Neuronal stem cell (in vitro differentiated cells): ENCODE measurements at places on chromosomes 4 and X.
A peak's percentile ranks its signal among the peaks of the same experiment; 100 is the strongest.

DNA sequence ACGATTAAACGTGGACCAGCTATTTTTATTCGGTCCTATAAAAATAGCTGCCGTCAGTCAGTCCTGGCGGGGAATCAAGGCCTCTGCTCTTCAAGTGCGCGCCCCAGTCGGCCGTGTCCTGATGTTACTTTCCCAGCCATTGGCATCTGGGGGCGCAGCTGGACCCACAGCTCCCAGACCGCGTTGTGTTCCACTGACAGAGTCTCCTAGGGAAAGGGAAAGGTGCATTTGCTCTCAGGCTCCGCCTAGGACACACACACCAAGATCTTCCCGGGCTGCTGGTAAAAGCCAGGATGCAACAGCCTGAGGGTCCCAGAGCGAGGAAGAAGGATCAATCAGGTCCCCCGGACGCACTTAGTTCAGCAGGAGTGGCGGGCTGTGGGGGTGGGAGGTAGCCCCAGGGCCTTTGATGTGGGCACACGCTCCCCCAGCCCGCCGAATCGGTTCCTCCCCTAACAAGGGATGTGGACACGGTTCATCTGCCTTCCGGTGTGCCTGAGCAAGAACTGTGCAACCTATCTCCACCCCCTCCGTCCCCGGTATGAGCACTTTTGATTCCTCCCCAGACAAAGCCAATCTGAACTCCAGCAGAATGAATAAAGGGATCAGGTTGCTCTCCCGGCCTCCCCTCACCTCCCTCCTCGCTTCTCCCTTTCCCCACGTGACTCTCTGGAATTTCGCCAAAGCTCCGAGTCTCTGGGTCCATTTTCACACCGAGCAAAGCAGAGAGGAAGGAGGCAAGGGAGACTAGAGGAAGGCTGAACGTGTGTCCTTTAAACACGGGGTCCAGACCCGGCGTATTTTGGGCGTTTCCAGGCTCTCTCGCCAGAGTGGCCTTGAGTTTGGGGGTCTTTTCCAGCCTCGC lies 626 bp upstream of the FRAS1 start:
- peak; percentile 89 for DNase-seq

DNA sequence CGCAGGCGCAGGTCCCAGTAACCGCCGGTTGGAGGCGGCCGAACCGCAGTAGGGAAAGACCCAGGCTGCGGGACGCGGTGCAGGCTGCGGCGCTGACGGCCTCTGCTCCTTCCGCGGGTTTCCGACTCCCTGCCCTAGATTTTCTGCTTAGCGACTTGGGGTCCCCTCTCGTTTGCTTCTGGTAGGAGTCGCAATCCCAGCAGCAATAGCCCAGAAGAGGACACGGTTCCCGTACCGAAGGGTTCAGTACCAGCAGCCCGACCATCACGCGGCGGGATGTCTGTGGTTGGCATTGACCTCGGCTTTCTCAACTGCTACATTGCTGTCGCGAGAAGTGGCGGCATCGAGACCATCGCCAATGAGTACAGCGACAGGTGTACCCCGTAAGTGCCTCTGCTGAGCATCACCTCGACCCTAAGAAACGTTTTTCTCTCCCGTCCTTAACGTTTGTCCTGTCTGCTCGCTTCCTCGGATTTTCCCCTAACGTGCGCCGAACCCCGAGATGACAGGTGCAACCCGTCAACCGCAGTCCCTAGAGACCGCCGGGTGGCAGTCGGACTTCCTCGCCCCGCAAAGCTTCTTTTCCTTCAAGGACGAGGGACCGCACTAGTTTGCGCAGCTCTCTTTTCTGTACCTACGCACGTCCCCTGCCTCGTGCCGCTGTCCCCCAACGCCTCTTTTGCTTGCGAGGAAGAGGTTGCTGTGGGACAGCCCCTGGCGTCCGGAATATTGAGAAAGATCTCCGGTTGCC lies at the start of gene HSPA4L:
Gene HSPA4L (plus strand): TSS at position 48 of the 751 bp plus-strand sequence. CDS start 229 bp downstream, at position 277.
- peak; percentile 32 for DNase-seq

GRCh38 chr4:138894011-138894410 lies 121.6 kb upstream of the NOCT start:
- DNase-seq: no peak

- no peak for DNase-seq
Observed at GRCh38 chrX:45077748-45078424, 122.8 kb downstream of the DIPK2B start.

- DNase-seq: no peak
Observed at GRCh38 chrX:115173181-115173580, 16.0 kb upstream of the RBMXL3 start.

GRCh38 chr4:105937759-105938158 lies 42.5 kb downstream of the NPNT start:
- no peak for DNase-seq

DNA sequence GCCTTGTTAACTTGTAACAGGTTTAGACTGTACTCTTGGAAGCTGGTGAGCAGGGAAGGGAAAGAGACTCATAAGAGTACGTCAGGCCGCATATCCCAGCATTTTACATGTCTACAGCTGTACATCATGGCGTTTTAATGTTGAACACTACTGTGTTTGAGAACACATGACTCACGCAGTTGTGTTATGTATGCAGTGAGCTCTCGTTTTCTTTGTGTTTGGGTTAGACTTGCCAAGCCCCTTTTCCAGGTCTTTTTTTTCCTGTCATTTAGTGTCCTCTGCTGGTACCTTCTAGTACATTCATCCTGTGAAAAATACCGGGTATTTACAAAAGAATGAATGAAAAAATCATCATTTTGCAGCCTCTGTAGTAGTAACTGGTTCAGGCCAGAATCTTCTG lies 35.3 kb downstream of the SMS start:
- DNase-seq: no peak

- DNase-seq: no peak
Observed at GRCh38 chr4:102551958-102552565, 50.9 kb downstream of the NFKB1 start.

DNA sequence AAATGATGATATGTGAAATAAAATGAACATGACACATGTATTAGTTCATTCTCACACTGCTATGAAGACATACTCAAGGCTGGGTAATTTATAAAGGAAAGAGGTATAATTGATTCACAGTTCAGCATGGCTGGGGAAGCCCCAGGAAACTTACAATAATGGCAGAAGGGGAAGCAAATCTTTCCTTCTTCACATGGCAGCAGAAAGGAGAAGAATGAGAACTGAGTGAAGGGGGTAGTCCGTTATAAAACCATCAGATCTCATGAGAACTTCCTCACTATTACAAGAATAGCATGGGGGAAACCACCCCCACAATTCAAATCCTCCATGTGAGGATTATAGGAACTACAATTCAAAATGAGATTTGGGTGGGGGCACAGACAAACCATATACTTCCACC lies 243.9 kb upstream of the GYPA start:
- no peak for DNase-seq

- no peak for DNase-seq
Observed at GRCh38 chrX:48491809-48492208, 15.8 kb downstream of the FTSJ1 start.

DNA sequence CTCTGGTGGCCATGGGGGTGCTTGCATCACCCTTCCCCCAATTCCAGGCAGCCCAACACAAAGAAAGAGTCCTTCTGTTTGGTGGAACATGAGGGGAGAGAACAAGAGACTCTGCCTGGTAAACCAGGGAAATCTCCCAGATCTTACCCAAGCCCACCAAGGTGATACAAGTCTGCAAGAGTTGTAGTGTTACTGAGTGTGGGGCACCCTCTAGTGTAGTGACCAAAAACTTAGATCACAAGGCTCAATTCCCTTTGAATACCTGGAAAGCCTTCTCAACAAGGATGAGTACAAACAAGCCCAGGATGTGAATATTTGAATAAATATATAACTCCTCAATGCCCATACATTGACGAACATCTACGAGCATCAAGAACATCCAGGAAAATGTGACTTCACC lies 64.7 kb downstream of the IL13RA2 start:
- no peak for DNase-seq

DNA sequence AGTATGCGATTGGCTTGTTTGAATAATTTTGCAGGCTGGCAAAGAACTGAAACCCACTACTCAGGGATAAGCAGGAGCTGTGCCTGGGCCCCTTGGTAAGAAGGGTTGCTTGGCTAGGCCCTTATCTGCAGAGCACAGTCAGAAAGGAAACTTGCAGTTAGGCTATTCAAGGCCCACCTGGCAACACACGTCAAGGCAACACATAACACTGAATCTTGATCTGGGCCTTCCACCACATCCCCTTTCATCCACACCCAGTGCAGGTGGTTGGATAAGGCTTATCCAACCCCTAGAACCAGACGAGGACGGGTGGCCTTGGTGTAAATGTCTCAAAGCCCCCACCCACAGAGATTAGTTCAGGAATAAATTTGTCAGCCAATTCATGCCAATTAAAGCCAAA lies 72.8 kb upstream of the NEIL3 start:
- DNase-seq: no peak

GRCh38 chr4:138826322-138826721 lies 189.3 kb upstream of the NOCT start:
- DNase-seq: no peak

DNA sequence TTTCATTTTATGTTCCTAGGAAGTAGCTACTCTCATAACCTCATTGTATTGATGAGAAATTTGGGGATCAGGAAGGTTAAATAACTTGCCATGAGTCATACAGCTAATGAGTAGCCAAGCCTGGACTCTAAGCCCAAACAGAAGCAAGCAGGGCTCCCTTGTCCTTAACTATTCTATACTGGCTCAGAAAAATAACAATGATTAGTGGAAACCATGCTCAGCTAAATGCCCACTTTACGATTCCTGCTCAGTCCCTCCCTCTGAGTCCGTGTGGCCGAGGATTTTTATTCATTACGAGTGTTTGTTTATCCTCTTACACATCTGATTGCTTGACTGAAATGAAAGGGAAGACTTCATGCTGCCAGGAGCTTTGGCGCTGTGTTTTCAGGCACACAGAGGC lies 100.9 kb downstream of the SLC34A2 start:
- peak; percentile 12 for DNase-seq

DNA sequence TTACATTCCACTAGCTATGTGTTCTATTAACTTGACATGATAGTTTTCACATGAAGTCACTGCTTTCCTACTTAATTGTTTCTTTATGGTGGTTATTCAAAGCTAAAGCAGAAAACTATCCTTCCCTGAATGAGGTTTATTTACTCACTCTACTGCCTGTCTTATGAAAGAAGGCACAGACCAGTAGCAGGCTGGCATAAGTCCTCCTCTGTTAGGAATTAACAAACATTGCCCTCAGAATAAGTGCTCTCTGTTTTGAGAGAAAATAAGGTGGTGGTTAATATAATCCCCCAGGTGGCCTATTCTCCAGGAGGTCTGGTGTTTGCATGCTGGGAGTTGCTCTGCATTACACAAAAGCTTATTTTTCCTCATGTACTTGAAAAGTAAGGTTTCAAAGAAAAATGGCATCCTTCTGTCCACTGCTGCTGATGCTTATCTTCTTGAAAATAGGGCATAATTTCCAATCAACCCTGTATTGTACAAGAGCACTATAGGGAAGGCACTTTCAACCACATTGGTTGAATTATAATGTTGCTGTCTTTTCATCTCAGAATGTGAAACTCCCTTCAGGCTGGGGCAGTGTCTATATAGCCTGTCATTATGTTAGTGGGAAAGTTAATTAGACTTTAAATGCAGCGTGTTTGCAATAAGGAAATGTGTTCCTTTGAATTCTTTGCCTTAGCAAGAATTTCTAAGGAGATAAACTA lies 119.7 kb upstream of the TBC1D9 start:
- no peak for DNase-seq

- DNase-seq: no peak
Observed at GRCh38 chrX:27815209-27815608, 7.4 kb downstream of the MAGEB10 start.

DNA sequence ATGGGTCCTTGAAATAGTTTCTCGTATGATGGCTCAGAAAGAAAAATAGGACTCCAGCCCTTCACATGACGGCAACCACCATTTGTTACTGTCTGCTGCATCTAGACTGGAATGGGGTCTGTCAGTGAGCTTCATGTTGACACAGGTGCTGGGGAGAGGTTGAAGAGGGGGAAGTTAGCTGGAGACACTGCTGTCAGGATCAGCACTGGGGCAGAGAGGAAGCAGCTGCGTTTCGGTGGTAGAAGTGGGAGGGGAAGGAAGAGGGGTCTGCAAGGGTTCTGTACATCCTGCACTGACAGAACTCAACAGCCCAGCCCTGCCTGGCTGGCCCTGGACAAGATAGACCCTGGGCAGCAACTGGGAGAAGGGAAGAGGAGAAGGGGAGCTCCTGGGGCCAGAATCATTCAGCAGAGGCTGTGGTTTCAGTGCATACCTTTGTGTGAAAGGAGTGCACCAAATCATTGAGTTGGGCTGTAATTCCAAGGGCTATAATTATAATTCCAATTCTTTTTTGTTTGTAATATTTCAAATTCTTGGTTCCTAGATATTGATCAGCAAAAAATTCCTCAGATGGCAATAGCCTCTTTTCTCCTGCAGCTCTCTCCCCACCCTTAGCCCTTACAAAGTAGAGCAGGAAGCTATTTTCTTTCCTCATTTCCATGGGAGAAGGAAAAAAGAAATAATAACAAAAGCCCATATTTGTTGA lies 119.4 kb upstream of the C1GALT1C1 start:
- DNase-seq: no peak

- no peak for DNase-seq
Observed at GRCh38 chr4:153008578-153009199, 72.6 kb downstream of the FHDC1 start.

DNA sequence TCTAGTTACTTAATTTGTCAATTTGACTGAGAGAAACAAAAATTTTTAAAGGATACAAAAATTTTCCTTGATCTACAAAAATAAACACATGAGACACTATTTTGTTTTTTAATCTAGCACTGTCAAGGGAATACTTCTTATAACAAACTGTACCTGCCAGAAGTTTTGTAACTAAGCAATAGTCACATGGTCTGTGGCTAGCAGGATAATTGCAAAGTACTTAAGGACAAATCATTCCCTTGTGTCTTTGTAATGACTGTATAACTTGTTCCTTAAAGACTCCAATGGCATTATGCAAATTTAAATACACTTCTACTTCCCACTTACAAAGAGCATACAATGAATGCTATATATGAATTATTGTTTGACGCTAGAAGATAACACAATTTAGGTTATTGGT lies 25.1 kb upstream of the ANK2 start:
- no peak for DNase-seq

- no peak for DNase-seq
Observed at GRCh38 chr4:189845145-189845846, 95.4 kb upstream of the FRG1 start.

- no peak for DNase-seq
Observed at GRCh38 chr4:13647031-13647430, 19.5 kb upstream of the BOD1L1 start.

DNA sequence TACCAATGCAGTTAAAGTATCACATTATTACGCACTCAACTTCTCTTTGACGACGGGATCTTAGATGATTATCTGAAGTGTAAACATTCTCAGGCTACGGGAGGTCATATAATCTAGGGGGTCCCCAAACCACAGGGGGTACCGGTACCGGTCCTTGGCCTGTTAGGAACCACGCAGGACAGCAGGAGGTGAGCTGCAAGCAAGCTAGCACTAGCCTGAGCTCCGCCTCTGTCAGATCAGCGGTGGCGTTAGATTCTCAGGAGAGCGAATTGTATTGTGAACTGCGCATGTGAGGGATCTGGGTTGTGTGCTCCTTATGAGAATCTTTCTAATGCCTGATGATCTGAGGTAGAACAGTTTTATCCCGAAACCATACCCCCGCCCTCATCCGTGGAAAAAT lies 20.6 kb upstream of the PRR27 start:
- DNase-seq: no peak

- no peak for DNase-seq
Observed at GRCh38 chr4:7256984-7257810, 64.9 kb downstream of the SORCS2 start.

GRCh38 chrX:122857734-122858133 lies 326.3 kb upstream of the GRIA3 start:
- DNase-seq: no peak

- DNase-seq: no peak
Observed at GRCh38 chrX:120459309-120459708, 9.8 kb downstream of the LAMP2 start.

GRCh38 chrX:40009462-40009851 lies 88.3 kb downstream of the BCOR start:
- no peak for DNase-seq
